ENCODE measurements at places on chromosomes 6 and 20.

GRCh38 chr6:135331002-135331401 is 149.9 kb downstream of the MYB start:
- no peak for DNase-seq

GRCh38 chr6:17064975-17065374 is 36.9 kb upstream of the STMND1 start:
- no peak for DNase-seq

- no peak for DNase-seq
Observed at GRCh38 chr20:49320460-49320859, 42.6 kb upstream of the ZNFX1 start.

DNA sequence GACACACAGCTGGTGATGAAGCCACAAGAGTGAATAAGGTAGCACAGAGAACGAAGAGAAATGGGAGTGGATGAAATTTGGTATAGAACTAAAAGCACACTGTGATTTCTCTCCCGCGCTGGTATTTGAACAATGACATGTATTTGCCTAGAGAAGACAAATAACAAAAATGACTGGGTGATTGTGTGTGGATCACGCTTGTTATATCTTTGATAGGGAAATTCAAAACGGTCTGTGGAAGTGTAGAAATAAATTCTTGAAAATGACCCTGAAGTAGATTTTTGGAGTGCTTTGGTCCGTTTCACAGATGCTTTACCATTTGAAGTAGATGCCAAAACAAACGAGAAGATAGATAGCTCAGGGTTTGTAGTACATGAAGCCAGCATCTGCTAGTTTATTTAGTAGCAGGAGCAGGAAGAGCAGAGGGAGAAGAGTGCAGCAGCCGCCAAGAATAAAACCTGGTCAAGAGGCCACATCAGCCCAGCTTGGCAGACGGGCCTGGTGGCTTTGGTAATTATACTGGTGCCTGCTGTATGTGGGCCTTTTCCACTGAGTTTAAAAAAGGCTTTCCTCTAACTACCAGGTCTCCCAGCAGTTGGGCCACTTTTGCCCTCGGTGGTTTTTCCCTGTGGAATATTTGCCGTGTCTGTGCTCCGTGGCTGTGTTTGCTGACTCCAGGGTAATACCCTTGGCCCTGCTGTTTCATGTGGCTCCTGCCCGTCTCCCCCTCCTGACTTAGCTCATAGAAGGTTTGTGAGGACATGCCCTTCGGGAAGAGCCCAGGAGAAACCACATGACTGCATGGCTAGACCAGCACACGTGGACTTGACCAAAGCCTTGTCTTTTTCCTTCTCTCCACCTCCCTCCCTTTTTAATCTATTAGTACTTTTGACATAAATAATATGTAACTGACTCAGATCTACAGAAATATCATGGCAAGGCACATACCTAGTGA is 294.0 kb downstream of the SOX4 start:
- DNase-seq, result no peak

DNA sequence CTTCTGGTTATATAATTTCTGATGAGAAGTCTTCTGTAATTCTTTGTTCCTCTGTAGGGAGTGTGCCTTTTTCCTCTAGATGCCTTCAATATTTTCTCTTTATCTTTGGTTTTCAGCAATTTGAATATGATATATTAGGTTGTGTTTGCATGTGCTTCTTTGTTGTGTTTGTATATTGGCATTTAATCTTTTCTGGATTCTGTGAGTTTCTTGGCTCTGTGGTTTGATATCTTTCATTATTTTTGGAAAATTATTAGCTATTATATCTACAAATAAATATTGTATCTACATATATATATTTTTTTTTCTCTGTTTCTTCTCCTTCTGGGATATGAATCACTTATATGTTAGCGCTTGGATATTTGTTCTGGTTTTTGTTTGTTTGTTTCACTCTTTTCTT is 9.1 kb upstream of the DBNDD2 start:
- DNase-seq, result no peak

- no peak for DNase-seq
Observed at GRCh38 chr20:41169791-41170351, 32.5 kb downstream of the PLCG1 start.

DNA sequence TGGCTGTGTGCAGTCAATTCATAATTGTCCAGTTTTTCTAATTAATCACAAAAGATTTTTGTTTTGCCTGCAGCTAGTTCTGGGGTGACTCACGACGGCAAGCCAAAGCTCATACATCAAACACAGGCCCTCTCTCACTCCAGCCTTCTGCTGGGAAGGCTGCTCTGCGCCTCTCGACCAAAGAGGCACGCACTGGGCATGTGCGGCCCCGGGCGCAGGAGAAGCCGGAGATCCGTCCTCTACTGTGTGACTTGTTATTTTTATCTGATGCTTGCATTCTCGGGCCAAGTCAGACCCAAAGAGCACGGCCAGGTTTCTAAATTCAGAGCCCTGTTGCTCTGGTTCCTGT is 98.5 kb downstream of the TFAP2A start:
- DNase-seq, result no peak

DNA sequence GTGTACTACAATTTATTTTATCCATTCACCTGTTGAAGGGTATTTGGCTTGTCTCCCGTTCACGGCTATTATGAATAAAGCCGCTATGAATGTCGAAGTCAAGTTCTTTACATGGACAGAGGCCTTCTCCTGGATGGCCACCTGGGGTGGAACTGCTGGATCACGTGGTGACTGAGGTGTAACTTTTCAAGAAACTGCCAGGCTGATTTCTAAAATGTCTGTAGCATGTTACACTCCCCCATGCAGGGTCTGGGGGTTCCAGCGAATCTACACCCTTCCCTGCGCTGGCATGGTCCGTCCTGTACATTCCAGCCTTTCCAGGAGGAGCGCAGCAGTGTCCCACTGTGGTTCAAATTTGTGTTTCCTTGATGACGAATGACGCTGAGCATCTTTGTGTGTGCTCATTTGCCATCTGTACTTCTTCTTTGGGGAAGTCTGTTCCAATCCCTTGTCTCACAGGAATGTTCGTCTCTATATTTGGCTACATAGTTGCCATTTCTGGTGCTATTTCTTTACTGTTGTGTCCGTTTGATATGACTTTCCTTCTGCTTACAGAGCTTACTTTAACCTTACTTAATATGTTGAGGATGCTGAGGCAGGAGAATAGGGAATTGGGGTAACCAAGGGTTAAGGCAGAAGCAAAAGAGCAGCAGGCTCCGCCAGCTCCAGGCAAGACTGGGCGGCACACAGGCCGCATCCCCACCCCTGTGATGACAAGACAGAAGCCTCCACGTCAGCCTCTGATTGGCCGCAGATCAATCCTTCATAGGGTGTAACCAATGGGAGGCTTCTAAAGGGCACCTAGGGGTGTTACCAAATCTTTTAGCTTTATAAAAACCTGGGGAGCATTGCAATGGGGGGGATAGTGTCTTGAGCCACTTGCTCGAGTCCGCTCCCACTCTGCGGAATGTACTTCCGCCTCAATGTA is 106.6 kb downstream of the TAF4 start:
- DNase-seq, result no peak

- DNase-seq, result no peak
Observed at GRCh38 chr6:125918681-125919566, 37.6 kb upstream of the HINT3 start.

DNA sequence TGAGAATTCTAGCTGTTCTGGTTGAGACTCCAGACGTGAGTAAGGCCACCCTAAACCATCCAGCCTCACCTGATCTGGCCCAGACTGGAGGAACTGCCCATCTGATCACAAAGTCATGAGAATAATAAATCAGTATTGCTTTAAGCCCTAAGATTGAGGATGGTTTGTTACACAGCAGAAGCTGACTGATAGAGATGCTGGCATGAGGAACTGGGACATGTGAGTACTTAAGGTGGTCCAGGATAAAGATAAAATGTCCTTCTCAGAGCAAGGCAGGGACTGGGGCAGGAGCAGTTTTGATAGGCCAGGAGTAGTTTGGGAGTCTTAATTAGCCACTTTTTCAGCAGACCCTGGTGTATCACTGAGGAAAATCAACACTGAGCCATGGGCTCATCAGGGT is 6.8 kb downstream of the GTSF1L start:
- DNase-seq, result no peak

DNA sequence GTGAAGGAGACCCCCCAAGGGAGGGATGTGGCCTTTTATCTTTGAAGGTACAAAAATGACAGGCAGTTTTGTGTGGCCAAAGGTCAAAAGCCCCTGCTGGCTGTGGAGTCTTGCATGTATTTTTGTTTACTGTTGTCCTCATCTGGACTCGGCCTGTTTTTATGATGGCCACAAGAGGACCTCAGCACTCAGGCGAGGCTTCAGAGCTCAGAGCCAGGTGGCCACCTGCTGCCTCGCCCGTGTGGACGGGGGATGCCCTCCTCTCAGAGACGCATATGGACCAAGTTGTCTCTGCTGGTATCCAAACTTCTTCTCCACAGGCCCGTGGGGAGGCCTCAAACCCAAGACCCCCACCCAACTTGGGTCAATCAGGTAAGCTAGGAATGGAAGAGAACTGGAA is 118.2 kb downstream of the DACT2 start:
- DNase-seq, result no peak

GRCh38 chr6:116872771-116873170 is 4.3 kb upstream of the RFX6 start:
- no peak for DNase-seq
